ENCODE measurements at places on chromosomes 16 and 17. TPM values are rescaled to one million over a fixed set of nuclear protein-coding genes. Genes with fewer than 3 reads are reported as not detected.

GRCh38 chr16:78796221-78796866, 696.9 kb downstream of the WWOX start:
- peak; percentile 52 for DNase-seq

DNA sequence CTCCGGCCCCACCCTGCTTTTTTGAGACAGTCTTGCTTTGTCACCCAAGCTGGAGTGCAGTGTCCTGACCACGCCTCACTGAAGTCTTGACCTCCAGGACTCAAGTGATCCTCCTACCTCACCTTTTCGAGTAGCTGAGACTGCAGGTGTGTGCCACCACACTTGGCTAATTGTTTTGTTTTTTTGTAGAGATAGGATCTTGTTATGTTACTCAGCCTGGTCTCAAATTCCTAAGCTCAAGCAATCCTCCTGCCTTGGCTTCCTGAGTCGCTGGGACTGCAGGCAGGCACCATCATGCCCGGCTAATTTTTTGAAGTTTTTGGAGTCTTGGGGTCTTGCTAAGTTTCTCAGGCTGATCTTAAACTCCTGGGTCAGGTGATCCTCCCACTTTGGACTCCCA, 206.7 kb downstream of the SHISA9 start:
- DNase-seq, result no peak

- DNase-seq, result no peak
Measured at GRCh38 chr16:9596788-9597187, 505.3 kb downstream of the HAPSTR1 start.

DNA sequence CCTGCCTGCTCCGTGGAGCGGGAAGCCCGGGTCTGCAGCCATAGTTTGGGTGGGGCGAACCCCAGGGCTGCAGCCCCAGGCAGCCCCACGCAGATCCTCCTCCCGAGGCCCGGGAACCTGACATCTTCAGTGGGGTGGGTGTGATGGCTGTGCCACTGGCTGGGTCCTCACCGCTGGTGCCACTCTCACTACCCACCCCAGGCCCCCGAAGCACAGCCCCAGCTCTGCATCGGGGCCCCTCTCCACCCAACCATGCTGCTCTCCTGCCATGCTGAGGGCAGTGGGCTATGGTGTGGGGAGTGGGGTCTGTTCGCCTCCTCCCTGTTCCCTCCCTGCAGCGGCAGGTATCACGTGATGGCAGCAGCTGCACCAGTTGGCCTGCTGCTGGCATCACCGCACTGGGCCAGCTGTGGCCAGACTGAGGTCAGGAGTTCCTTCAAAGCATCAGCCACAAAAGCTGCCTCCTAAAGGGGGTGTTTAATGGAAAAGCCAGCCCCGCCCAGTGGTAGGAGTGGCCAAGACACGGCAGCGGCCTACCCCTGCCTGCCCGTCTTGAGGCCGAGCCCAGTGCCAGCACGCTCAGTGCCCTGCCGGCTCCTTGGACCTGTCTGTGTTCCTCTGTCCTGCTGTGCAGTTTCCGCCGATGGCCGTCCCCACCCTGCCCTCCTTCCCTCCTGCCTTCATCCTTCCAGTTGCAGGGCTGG, 10.8 kb downstream of the KCTD5 start:
- DNase-seq, result peak; percentile 76

GRCh38 chr16:7713244-7713643, 380.6 kb downstream of the RBFOX1 start:
- DNase-seq, result no peak

GRCh38 chr16:66382171-66382965, 15.9 kb downstream of the CDH5 start:
- DNase-seq, result no peak

DNA sequence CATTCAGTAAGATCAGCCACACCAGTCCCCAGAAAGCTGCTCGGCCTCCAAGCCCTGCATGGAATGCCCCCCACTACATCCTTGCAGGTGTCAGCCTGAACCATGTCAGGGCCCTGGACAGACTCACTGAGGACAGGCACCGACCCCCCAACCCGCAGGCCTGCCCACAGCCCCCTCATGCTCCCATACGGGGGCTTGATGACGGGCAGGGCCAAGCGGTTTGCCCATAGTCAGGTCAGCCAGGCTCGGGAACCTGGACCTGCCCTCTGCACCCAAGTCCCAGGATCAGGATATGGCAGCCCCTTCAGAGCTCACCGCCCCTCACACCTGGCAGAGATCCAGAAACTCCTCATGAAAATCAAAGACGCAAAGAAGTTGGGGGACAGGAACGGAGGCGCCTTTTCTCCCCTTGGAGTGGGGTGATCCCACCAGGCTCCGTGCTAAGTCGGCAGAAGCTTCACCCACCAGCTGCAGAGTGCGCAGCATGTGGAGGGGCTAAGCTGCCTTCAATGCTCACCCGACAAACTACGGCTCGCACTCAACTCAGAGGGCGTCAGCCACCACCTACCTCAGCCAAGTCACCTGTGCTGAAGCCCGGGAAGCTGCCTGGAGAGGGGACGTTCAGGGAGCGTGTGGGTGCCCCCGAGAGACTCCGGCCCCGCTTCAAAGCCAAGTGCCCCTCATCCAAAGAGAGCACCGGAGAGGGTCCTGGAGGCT, 26.5 kb downstream of the GNPTG start:
- no peak for DNase-seq

- DNase-seq, result peak; percentile 29
Measured at GRCh38 chr17:261635-262034, 80.2 kb upstream of the DOC2B start.

- DNase-seq, result no peak
Measured at GRCh38 chr17:61485067-61485775, 33.0 kb downstream of the TBX4 start.

- DNase-seq, result no peak
Measured at GRCh38 chr17:59800530-59800942, 92.2 kb downstream of the TUBD1 start.

- DNase-seq, result no peak
Measured at GRCh38 chr17:6137716-6138502, 67.7 kb downstream of the WSCD1 start.

- DNase-seq, result no peak
Measured at GRCh38 chr16:27644165-27644564, 94.2 kb downstream of the KATNIP start.

DNA sequence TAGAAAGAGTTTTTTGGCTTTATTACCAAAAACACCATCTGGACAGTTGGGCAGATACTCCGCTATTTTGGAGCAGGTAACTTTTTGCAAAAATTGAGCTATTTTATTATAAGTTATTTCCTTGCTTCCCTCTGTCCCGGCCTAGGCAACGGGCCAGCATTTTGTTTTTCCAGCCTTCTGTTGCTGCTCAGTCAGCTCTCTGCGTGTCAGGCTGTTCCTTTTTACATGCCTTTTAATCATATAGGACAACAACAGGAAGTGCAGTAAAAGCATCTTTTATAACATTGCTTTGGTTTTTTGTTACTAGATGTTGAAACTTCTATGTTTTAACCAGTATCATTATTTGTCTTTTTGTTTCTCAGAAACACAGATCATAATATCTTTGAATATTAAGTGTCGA, 30.4 kb downstream of the PPM1D start:
- DNase-seq, result no peak

GRCh38 chr16:80720804-80721371, 83.5 kb downstream of the CDYL2 start:
- DNase-seq, result no peak

DNA sequence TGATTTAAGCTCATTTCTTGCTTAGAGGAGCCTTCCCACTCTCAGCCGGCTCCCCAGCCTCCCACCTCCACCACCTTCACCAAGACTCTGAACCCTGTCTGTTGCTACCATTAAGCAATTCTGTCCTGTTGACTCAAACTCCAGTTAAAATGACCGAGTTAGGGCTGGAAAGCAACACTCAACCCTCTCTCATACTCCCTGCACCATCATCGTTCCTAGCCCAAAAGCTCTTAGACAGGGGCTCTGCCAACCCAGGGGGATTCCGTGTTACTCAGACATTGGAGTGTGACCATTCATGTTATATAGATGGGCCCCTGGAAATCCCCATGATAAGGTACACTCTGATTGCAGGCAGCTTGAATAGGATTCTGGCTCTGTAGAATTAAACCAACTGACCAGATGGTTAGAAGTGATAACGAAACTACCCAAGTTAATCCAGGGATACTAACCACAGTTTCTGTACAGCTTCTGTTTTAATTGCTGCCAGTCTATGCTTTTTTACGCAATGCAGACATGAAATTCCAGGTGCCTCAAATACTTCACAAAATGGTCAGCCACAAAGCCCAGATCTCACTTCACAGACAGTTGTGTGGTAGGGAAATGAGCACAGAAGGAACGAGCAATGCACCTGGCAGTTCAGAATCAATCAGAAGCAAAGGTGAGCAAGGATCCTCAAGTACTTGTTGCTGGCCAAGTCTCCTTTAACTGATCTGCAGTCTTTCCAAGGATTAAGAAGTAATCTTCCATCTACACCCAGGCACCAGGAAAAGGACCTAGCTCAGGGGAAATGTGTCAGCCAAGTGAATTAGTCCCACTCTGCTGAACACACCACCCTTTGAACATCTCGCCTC, 2.1 kb downstream of the SSTR2 start:
- DNase-seq, result no peak

- no peak for DNase-seq
Measured at GRCh38 chr16:3618769-3619141, 7.3 kb upstream of the SLX4 start.

DNA sequence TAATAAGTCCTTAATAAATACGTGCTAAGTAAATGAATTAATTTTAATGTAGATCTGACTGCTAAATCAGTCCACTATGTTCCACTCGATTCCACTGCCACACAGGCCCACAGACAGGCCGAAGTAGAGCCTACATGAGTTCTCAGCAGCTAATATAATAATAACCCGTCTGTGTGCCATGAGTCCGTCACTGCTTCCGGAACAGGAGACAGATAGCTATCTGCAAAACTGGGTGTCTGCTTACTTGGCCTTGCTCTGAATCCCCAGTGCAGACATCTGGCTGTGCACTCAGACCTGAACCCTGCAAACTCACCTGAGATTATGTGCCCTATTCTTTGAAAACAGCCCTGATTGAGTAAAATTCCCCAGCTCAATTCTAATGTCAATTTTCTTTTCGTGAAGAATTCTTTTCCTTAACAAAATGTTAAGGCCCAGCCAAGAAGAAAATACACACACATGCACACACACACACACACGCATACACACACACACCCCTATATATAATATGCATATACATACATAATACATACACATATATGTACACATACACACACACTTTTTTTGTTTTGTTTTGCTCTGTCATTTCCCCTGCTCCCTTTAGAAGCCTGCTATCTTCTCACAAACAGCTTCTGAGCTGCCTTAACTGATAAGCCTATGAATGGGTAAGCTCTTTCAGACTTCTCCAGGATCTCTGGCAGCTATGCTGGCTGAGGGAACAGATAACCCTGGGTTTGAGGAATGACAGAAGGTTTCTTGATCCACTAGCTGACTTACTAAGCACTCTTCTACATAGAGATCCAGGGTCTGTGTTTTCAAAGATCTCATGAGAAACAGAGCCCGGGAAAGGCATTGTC, 39.8 kb upstream of the TOM1L1 start:
- DNase-seq, result no peak

DNA sequence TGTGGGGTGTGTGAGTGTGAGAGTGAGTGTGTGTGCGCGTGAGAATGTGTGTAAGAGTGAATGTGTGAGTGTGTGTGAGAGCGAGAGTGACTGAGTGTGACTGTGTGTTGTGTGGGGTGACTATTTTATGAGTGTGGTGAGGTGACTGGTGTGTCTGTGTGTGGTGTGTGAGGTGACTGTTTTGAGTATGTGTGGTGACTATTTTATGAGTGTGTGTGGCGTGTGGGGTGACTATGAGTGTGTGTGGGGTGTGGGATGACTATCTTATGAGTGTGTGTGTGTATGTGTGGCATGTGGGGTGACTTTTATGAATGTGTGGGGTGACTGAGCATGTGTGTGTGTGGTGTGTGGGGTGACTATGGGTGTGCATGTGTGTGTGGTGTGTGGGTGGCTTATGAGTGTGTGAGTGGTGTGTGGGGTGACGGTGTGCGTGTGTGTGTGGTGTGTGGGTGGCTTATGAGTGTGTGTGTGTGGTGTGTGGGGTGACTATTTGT, 152.9 kb upstream of the PLCG2 start:
- DNase-seq, result no peak

GRCh38 chr17:77424585-77425344, 284.0 kb downstream of the SEC14L1 start:
- peak; percentile 61 for DNase-seq

GRCh38 chr16:50938932-50939331, 197.0 kb downstream of the CYLD start:
- DNase-seq, result no peak

DNA sequence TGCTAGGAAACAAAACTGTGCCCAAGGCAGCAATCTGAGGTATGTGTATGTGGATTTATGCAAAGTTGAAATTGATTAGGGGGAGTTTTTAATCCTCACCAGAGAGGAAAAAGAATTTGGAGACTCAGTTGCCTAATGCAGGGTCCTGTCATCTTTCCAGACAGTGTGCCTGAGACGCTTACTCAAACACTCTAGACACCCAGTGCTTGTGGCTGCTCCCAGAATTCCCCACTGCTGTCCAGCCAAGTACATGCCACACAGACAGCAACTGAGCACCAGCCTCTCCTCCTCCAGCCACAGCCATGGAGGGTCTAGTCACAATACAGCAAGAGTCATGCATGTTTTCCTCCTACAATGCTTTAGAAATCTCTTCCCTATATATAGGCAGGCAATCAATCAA, 118.1 kb downstream of the HIC1 start:
- no peak for DNase-seq

DNA sequence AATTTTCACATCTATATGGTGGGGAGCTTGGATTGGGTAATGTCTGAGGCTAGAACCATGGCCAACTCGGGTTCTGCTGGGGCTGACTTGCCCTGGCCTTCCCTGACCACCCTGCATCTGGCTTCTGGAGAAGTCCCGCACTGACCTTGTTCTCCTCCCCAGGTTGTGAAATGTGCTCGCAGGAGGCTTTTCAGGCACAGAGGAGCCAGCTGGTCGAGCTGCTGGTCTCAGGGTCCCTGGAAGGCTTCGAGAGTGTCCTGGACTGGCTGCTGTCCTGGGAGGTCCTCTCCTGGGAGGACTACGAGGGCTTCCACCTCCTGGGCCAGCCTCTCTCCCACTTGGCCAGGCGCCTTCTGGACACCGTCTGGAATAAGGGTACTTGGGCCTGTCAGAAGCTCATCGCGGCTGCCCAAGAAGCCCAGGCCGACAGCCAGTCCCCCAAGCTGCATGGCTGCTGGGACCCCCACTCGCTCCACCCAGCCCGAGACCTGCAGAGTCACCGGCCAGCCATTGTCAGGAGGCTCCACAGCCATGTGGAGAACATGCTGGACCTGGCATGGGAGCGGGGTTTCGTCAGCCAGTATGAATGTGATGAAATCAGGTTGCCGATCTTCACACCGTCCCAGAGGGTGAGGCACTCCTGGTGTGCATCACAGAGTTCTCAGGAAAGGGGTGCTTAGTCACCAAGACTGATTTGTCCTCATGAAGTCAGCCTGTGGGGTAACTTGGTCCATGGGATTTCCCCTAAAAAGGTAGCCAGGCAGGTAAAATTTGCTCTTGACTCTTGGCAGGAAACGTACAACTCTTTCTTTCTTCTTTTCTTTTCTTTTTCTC, 6.1 kb downstream of the NOD2 start:
- DNase-seq, result no peak

GRCh38 chr16:31874366-31875111, 932 bp downstream of the ZNF267 start:
- DNase-seq, result no peak

GRCh38 chr17:44348988-44349364, 3.9 kb downstream of the GRN start:
- no peak for DNase-seq

- DNase-seq, result no peak
Measured at GRCh38 chr16:77918809-77919707, 103.3 kb upstream of the CLEC3A start.

Gene SPNS3
- not detected for total RNA-seq

Gene TBC1D3G
- not detected for total RNA-seq

Gene DNAI2
- not detected for total RNA-seq

Gene C17orf67
- total RNA-seq, result 1.7 TPM

Gene KRTAP1-1
- total RNA-seq, result not detected

Gene SSTR5
- total RNA-seq, result 2.1 TPM

Gene TBKBP1
- total RNA-seq, result 3.0 TPM
